ENCODE measurements at places on chromosomes 12 and 14.

DNA sequence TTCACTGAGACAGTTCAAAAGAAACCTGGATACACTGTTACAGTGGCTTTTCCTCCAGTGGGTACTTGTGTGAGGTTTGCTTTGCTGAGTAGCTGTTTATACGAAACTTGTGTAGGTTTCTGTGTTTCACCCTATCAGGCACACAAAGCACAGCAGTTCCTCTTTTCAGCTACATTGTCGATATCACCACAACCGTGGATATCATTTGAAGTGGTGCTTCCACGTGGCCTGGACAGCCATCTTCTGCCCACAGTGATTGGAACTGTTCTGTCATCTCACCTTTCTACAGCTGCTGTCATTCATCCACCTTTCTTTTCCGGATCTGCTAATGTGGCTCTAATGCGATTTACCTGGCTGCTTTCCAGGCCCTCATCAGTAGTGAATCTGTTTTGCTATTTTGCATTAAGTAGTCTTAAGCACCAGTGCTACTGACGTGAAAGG, 368.8 kb downstream of the SYT1 start:
- DNase-seq = no peak

- DNase-seq = no peak
These were observed 39.5 kb downstream of the DGLUCY start for GRCh38 chr14:91153360-91153759.

GRCh38 chr12:108879615-108880254, at the start of gene DAO:
Gene DAO (plus strand): TSS chr12:108880092. CDS start chr12:108885007, 4,915 bp downstream.
- DNase-seq = peak; percentile 36

DNA sequence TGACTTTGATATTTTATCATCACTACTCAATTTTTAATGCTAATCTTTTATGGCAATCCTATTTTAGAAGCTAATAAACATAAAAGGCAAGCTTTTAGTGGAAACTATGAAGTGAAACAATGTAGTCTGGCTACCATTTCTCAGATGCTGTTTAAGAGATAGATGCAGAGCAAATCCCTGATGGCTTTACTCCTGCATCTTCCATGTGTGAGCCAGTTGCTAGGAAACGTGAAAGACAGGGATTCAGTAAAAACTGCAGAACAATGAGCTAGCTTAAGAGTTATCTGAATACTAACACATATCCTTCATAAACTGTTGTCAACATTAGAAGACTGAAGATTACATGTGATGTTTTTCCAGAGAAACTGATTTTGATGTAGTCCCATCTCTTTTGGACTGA, 112.6 kb downstream of the SLC2A13 start:
- DNase-seq = no peak

DNA sequence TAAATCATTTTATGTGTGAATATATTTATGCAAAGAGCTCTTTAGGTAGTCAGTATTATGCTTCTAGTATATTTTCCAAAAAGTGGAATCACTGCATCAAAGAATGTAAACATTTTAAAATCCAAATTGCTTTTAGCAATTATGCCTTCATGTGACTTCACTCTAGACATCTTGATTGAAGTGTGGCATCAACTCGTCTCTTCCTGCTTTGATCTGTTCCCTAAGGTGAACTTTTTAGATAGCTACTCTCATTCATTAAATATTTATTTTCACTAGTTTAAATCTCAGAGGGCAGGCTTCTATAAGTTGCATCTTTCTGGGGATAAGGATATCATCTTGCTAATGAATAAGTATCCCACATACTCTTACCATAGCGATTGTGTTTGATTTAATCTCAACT, 39.2 kb downstream of the DHRS2 start:
- no peak for DNase-seq

DNA sequence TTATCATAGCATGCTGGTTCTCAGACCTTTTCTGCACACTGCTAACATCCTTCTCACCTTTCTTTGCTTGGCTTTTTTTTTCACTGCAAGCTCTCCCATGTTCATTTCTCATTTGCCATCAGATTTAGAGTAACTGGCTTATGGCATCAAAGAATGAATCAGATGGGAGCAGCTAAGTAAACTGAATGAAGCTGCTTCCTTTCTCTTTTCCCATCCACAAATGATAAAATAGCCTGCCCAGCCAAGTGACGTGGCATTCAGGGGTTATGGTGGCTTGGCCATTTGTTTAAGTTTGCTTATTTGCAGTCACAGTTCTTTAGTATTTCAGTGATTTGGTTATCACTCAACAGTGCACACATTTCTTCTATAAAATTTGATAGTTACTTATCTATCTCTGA, 708.6 kb downstream of the DIO2 start:
- no peak for DNase-seq

DNA sequence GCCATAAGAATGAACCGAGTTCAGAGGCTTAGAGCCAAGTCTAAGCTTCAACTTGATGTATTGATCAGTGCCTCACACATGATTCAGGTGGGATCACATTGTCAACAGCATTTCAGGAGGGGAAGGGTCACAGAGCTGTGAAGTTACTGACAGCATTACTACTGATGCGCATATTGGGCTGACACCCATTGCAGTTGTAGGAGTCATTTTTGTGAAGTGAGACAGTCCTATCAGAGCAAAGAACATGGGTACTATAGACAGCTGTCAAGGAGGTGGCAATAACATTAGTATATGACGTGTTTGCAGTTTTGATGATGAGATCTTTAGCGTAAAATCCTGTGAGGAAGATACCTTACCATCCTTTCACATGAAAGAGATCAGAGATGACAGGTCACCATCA, 206.0 kb upstream of the RBM19 start:
- no peak for DNase-seq

GRCh38 chr12:21656905-21657325, 727 bp downstream of the LDHB start:
- peak; percentile 38 for DNase-seq

All from liver (tissue), 10 donors.